ENCODE measurements at places on chromosomes 5 and 9.

GRCh38 chr5:113574417-113574816 is 60.9 kb downstream of the YTHDC2 start:
- DNase-seq, result no peak

DNA sequence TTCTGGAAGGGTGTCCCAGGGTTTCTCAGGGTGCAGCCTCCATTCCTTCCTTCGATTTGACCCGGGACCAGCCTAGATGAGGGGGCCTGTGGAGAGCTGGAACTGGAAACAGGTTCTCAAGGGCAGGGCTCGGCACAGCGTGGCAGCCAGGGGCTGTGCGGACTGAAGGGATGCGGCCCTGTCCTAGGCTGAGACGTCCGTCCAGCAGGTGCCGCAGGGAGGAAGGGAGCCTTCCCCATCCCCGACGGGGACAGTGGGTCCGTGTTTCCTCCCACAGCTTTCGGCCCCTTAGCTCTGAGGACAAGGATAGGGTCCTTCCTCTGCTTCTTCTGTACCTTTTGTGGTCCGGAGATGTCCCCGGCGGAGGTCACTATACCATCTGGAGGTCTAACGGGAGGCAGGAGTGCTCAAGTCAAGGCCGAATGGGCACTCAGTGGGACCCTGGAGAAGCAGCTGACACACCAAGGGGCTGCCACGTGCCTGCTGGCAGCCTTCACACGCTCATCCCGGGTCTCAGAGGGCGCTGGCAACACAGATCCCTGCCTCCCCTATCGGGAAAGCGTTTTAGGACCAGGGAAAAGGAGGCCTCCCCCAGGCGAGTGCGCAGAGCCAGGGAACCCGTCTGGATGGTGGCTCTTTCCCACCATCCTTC is 49.9 kb downstream of the USP20 start:
- DNase-seq, result no peak

DNA sequence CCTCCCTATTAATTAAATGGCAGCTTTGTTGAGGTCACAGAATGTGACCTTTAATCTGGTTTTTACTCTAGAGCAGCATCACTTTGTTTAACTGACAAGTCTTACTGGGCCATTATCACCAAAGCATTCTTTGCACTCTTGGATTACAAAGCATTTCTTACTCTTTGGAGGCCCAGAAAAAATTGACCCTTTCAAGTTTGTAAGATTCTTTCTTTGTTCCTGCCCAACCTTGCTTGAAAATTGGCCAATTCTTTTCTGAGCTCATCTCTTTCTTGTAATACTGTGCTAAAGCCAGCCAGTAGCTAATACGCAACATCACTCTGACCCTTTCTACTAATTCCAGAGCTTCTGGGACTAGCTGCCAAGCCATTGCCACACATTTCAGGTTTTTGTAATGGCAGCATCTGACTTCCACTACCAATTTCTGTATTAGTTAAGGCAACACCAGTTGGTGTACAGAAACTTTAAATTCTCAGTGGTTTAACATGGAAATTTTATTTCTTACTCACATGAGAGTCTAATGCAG is 131.6 kb downstream of the PRDM6 start:
- no peak for DNase-seq

DNA sequence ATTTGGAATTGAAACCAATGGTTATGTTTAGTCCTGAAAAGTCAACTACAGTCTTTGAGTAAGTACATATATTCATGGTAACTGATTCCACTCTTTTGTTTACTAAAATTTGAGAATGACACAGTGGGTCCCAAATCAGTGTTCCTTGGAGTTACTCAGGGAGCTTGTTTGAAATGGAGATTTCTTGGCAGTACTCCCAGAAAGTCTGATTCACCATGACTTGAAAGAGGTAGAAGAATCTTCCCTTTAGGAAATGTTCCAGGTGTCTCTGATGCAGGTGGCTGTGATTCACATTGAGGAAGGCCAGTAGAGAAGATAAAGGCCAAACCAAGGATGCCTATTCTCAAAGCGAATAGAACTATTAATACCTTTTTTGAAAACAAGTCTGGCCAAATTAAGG is 1078.3 kb downstream of the CDH12 start:
- no peak for DNase-seq

DNA sequence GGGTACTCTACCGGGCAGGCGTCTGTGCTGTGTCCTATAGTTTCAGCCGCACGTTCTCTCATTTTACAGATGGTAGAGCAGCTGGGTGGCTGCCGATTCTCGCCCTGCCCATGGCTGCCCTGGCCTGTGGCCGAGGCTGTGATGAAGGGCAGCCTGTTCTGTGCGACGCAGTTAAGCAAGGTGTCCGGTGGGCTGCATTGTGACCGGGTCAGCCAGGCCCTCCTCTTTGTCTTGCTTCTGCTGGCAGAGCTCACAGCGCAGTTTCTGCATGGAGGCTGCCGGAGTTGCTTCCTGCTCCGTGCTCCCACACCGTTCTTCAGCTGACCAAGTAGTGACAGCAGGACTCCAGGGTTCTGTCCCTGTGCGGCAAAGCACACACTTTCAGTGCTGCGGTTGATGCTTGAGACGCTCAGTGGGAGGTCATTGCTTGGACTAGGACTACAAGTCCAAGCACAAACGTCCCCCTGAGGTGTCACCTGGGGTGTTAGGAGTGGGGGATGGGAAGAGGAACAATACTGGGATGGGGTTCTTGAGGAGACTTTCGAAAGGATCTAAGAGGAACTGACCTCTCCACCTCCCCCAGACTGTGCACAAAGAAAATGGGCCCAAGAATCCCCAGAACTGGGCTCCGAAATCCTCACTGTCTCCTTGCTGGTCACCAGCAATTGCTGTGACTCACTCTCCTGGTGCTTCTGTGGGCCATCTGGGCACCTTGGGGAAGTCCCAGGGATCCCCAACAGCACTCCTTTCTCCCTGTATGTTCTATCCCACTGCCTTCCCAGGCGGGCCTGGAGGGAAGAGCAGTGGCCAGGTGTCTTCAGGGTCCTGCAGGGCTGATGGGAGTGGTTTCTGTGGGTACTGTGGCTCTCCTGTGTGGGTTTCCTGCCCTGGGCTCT is 58.2 kb downstream of the GADD45G start:
- peak; percentile 14 for DNase-seq

All from SW480 (cell line).